ENCODE measurements at places on chromosomes 7 and 10.

GRCh38 chr7:31688996-31689395, 2.0 kb downstream of the PPP1R17 start:
- DNase-seq, result no peak

GRCh38 chr7:55299273-55299967, 65.7 kb upstream of the LANCL2 start:
- DNase-seq, result no peak

DNA sequence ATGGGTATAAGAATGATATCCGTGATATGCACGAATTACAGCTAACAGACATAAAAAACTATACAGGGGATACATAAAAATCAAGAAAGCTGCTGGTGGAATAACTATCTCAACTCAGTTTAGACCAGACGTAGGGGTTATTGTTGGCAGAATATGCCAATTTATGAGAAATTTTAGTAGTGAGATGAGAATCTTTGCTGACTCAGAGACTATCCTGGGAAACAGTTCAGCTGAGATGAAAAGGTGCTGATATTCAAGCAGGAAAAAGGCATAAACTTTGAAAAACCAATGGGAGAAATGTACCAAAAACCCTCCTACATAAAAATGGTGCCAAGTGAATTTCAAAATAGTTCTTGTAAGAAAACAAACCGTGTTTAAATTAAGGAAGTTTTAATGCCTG, 3.3 kb downstream of the MRPS33 start:
- no peak for DNase-seq

GRCh38 chr10:70166394-70166793, 3.9 kb downstream of the SAR1A start:
- DNase-seq, result no peak

GRCh38 chr7:25680636-25681035, 452.4 kb upstream of the NPVF start:
- no peak for DNase-seq

GRCh38 chr7:152521420-152522337, 85.9 kb upstream of the KMT2C start:
- DNase-seq, result no peak

DNA sequence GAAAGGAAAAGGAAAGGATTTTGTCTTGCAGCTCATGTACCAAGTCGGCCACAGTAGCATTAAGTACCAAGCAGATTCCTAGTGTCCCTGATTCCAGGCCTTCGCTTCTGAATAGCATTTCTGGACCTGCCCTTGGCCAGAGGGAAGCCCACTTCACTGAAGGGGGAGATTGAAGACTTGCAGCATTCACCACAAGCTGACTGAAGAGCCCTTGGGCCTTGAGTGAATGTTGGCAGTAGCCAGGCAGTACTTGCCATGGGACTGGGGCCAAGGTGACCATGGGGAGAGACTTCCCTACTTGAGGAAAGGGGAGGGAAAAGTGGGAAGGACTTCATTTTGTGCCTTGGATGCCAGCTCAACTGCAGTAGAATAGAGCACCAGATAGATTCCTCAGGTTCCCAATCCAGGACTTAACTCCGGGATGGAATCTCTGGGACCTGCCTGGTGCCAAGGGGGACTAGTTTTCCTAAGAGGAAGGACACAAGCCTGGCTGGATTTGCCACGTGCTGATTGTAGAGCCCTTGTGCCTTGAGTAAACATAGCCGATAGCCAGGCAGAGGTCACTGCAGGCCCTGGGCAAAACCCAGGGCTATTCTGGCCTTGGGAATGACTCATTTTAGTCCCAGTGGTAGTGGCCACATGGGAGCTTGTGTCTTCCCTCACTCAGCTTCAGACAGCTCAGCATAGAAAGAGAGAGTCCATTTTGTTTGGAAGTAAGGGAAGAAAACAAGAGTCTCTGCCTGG, 141.7 kb upstream of the KCND2 start:
- no peak for DNase-seq

- DNase-seq, result no peak
Measured at GRCh38 chr10:132392184-132392800, 4.7 kb upstream of the PWWP2B start.

DNA sequence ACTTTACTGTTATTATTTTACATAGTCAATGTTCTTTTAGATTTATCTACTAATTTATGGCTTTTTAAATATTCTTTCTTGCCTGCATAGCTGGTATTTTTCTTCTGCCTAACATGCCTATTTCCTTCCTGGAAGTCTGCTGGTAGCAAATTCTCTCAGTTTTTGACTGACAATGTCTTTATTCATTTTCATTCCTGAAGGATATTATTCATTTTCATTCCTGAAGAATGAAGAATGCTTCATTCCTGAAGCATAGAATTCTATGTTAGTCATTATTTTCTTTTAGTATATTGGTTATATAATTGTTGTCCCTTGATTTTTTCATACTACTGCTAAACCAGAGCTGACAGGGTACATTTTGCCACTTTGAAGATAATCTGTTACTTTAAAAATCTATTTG, 41.8 kb downstream of the TMEM168 start:
- no peak for DNase-seq

DNA sequence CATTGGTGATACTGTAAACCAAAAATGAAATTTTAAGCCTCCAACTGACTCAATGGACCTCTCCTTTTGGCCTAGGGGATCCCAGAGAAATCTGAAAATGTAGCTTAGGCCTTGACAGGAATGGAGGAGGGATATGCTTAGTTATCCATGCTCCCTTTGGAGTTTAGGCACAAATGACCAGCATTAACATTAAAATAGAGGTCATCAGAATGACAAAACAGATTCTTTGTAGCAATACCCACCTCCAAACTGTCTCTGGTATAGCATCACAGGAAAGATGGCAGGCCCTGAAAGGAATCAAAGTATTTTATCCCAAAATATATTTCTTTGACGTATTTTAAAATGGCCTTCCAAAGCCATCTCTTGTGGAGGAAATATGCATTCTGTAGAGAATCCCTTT, 39.1 kb upstream of the LRRN3 start:
- no peak for DNase-seq

GRCh38 chr10:91006752-91007346, 86.0 kb upstream of the ANKRD1 start:
- DNase-seq, result no peak

DNA sequence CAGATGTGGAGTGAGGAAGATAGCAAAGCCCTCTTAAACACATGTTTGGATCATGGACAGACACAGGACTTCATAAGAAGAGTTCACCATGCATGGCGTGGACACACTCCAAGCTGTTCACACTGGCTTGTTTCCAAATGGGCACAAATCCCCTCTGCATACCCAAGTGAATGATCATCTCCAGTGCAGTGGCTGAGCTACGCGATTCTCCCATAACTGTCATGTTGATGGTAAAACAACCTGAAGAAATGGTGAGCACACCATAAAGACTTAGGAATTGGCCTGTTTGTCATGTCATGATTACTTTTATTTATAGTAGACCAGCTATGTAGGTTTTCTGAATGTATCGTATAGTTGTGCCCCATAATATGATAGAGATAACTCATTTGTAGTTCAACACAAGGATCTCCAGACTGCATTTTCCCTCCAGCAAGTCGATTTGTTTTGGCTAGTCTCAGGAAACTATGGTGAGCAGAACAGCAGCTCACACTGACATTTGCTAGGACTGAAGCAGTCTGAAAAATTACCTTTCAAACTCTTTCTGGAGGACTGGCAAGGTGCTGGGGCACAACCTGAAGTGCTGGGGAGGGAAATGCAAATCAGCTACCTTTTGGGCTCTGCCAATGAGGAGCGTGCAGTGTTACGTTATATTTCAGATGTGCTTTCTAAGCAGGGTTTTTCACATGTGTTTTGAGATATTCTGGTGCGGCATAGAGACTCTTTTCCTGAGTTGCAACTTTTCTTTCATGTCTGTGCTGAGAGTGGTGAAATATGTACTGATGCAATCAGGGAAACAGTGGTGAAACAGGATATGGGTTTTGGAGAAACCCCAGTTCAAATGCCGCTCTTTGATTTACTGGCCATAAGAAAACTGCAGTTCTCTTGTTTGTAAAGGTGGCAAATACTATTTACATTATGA, 629.6 kb upstream of the DPP6 start:
- DNase-seq, result no peak

GRCh38 chr7:106125417-106125816, 13.3 kb upstream of the SYPL1 start:
- no peak for DNase-seq

- no peak for DNase-seq
Measured at GRCh38 chr10:100662067-100662466, 83.3 kb upstream of the PAX2 start.

DNA sequence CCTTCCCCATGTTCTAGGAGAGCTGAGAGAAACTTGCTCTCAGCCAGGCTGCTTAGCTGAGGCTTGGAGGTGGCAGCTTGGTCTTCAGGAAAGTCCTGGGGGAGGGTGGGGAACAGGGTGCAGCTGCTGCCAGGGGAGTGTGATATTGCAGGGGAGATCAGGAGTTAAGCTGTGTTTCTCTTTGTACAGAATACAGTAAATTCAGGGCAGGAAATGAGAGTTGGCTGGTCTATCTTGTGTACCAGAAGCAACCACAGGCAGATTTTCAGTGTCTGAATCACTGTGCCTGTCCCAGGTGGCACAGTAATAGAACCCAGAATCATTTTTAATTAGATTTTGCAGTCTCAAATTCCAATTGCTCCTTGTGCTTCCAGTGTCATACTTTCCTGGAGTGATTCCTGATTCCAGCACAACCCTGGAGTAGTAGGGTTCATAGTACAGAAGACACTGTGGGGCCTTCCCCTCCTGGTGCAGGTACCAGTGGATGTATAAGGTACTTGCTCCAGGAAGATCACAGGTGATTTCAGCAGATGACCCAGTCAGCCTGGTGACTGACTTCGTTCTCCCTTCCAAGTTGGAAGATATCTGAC, 94.0 kb upstream of the TARP start:
- no peak for DNase-seq

GRCh38 chr7:30531286-30531685, 26.7 kb upstream of the GGCT start:
- DNase-seq, result no peak

GRCh38 chr10:96767611-96768010, 47.3 kb upstream of the PIK3AP1 start:
- DNase-seq, result no peak

DNA sequence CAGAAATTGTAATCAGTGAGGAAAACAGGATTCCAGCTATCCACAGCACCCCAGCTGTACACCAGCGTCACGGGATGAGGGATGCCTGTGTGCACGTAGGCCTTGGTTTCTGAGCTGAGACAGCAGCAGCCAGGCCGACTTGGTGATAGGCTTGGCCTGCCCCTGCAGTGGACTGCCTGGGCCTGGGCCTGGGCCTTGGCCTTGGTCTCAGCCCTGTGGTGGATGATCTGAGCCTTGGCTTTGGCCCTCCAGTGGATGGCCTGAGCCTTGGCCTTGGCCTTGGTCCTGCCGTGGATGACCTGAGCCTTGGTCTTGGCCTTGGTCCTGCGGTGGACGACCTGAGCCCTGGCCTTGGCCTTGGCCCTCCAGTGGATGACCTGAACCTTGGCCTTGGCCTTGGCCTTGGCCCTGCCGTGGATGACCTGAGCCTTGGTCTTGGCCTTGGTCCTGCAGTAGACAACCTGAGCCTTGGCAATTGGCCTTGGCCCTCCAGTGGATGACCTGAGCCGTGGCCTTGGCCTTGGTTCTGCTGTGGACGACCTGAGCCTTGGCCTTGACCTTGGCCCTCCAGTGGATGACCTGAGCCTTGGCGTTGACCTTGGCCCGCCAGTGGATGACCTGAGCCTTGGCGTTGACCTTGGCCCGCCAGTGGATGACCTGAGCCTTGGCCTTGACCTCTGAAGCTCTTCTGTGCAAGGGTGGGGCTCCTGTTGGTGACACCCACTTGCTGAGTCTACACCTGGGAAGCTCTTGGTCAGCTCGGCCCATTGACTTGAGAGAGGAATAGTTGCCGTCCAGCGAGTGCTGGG, 93.8 kb downstream of the CUX1 start:
- no peak for DNase-seq

DNA sequence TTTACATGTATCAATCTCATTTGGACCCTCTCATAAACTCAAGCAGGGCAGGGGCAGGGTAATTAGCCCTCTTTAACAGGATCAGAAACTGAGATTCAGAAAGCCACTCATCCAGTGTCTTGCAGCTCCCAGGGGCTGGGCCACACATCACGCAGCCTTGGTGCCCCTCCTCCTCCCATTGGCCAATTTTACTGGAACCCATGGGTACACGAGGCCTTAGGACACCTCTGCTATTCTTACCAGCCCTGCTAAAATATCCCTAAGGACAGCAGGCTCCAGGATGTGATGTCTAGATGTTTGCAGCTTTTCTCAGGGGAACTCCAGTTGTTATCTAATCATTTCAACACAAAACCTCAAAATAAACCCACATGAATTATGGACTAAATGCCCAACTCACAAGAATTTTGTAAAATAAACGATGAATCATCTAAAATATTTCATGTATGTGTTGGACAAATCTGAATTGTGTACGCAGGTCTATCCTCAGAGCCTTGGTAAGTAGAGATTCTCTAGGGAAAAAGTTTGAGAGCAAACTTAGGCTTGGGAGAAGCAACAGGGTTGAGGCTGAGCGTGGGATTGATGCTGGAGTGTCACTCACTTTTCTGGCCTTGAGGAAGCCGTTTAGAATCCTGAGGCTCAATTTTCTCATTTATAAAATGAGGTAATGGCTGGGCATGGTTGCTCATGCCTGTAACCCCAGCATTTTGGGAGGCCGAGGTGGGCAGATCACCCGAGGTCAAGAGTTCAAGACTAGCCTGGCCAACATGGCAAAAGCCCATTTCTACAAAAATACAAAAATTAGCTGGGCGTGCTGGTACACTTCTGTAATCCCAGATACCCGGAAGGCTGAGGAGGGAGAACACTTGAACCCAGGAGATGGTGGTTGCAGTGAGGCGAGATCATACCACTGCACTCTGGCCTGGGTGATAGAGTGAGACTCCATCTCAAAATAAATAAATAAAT, 69.7 kb upstream of the TNS3 start:
- no peak for DNase-seq

GRCh38 chr10:133286366-133286765, 9.7 kb upstream of the ADAM8 start:
- DNase-seq, result no peak

Measured in activated CD4-positive, CD25-positive, alpha-beta regulatory T cell treated with anti-CD3 and anti-CD28 coated beads, Interleukin-2, amount 50 U/mL, for 72 hours (primary cell).